ENCODE measurements at places on chromosomes 13 and 19.

GRCh38 chr13:51004918-51005460 lies 95.4 kb downstream of the RNASEH2B start:
- no peak for DNase-seq

DNA sequence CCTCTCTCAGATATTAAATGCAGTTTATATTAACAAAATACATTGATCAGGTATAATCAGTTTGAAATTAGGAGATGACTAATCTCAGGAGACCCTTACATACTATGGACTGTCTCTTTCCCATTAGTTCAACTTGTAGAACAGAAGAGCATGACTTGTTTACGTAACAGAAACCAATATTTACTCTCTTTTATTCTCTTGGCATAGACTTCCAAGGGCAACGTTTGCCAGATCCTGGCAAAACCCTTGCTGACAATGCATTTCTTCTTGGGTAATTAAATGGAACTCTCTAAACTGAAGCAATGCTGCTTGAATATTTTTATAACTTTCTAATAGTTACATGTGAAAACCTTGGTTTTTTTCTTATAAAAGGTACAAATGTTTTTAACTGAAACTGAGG lies 68.3 kb upstream of the MYO16 start:
- no peak for DNase-seq

GRCh38 chr19:29662604-29663404 lies 2.5 kb upstream of the PLEKHF1 start:
- DNase-seq = peak; percentile 23

GRCh38 chr19:33512580-33513137 lies 8.9 kb downstream of the PEPD start:
- DNase-seq = no peak

GRCh38 chr13:41622432-41623429 lies 165.4 kb downstream of the RGCC start:
- no peak for DNase-seq

- peak; percentile 4 for DNase-seq
These were observed 9.8 kb upstream of the SIGLEC12 start for GRCh38 chr19:51511353-51511752.

DNA sequence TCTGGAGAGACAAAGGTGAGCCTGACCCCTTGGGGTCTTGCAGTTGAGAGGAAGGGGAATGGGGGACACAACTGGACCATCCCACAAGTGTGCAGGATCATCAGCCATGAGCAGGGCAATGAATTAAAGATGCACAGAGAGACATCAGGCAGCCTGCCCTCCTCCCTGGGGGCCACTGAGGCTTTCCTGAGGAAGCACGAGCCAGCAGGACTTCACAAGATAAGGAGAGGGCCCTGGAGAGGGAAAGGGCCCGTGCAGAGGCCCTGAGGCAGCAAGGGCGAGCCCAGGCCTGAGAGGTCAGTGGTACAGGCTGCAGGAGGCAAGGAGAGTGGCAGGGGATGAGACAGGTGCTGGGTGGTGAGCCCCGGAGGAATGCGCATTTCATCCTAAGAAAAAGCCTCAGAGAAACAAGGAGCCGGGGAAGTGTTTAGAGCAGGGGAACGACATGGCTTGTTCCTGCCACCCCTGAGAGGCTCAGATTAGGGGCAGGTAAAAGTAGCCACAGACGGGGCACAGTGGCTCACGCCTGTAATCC lies 9.0 kb upstream of the PRKD2 start:
- DNase-seq = no peak

- DNase-seq = no peak
These were observed 21.5 kb downstream of the VAV1 start for GRCh38 chr19:6793973-6794372.

GRCh38 chr13:51638216-51638871 lies 54.1 kb downstream of the WDFY2 start:
- peak; percentile 25 for DNase-seq

DNA sequence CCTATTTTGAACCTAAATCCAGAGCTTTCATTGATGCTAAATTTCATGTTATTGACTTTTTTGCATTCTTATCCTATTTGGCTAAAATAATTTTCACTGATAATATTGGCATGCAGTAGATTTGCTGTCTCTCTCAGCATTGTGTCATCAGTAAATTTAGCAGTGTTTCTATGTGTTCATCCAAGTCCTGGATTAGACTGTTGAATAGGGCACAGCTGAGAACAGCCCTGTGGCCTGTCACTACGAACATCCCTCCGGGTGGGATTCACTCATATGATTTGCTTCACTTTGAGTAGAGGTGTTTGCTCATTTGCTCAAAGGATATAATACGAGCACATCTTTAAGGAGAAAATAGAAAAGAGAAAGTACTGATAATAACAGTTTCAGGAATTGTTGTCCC lies 101.5 kb downstream of the HSPH1 start:
- no peak for DNase-seq

GRCh38 chr13:99196466-99197116 lies 4.1 kb upstream of the UBAC2 start:
- DNase-seq = no peak

GRCh38 chr13:112776971-112777370 lies 87.1 kb downstream of the ATP11A start:
- no peak for DNase-seq

DNA sequence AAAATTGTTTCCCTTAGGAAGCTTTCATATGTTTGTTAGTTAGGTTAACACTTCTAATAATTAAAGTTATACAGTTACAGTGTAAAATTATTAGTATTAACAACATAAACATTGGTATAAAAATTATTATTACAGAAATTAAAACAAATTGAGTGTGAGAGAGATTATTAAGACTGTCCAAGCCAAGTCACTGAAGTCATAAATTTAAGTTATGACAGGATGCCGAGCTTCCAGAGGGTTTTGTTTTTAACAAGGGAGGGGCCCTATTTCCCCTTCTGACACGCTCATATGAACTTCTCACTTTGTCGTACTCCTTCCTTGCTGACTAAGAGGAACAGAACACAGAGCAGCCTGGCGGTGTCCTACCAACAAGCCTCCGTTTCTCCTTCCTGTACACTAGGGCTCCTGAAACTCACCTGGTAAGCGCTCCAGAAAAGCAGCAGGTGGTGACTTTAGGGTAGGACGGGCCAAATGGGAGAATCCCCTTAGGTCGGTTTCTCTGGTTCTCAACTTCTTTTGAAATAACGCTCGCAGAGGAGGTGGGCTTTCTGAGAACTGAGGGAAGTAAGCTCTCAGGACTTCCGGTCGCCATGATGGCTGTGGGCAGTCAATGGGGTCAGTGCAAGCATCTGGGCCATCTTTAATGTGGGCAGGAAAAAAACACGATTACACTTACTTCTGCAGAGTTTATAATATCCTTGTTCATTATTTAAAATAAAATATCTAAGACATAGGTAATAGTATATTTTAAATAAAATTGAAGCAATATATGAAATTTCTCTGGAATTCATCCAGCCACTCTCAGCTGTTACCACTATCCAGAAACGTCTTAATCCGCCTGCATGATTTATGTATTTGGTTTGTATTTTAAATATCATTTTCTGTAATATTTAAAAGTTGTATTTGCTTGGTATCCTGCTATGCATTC lies at the start of gene CARD8:
Gene CARD8 (minus strand): TSS at position 537 of the 928 bp plus-strand sequence. CDS start 14,892 bp downstream, outside the sequence.
- DNase-seq = peak; percentile 95

DNA sequence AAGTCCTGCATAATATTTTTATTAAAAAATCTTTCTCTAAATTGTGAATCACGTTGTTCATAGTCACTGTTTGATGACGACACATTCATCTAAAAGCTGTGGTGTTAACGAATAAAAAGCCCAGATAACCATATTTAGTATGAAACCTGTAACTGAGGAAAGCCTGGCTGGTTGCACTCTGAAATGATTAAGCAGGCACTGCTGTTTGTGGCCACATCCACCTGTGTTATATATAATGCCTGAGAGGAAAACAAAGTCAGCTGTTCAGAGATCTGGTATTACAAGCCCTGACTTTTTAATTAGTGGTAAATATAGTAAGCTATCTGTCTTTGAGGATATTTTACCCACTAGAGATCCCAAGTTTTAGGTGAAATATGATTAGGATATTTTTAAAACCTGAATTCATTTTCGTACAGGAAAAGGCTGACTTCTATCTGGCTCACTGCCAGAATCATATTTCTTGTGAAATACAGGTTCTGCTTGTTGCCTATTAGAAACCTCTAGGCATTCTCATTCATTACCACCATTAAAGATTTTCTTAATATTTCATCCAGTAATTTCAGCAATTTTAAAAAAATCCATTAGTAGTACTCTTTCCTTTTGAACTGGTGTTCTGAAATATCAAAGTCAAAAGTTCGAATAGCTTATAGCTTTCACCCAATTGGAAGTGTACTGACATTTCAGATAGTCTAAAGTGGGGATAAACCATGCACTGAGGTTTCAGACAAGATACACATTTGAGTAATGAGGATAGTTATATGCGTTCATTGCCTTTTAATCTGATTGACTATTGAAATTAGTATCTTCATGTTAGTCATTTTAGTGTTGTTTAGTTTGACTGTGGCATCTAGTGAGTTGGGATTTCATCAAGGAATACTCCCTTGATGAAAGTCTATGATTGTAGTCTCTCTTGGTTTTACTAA lies 79.7 kb downstream of the LMO7 start:
- no peak for DNase-seq
